ENCODE measurements at places on chromosomes 12 and 14. TPM values are rescaled to one million over a fixed set of nuclear protein-coding genes. Genes with fewer than 3 reads are reported as not detected.

The SPX gene
- total RNA-seq: 2.8 TPM

DNA sequence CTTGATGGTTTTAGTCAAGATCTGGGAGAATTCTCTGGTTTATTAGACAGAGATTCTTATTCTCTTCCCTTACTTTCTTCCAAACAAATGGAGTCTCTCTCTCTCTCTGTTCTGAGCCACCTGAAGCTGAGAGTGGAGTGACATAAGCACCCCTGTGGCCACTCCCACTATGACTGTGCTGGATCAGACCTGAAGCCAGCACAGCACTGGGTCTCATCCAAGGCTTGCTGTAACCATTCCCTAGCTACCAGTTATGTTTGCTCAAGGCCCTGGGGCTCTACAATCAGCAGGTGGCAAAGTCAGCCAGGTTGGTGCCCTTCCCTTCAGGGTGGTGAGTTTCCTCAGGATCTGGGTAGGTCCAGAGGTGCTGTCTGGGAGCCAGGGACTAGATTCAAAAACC is 568.5 kb downstream of the AACS start:
- H3K27me3 ChIP-seq: no peaks in the 10 kb centered on the region
- DNase-seq: no peak
- no peaks in the 10 kb centered on the region for H3K36me3 ChIP-seq

DNA sequence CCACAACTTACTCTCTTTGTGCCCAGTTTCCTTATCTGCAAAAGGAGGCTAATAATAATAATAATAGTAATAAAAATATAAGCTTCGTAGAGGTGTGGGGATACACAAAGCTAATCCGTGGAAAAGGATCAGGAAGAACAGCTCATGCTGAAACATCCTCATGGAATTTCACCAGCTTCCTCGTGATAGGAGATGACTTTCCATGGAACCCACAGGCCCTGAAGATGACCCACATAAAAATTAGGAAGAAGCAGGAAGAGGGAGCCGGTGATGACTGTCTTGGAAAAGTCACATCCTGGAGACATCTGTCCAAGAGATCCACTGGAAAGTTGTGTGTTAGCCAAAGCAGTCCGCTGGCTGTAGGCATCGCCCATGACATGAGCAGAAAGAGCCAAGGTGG is 31.9 kb upstream of the FZD10 start:
- no peak overlapping the region for H3K4me3 ChIP-seq
- DNase-seq: no peak
- no peaks in the 10 kb centered on the region for H3K27me3 ChIP-seq
- no peaks in the 10 kb centered on the region for H3K4me1 ChIP-seq
- no peaks in the 10 kb centered on the region for H3K36me3 ChIP-seq

The GARIN6 gene
- total RNA-seq: not detected

DNA sequence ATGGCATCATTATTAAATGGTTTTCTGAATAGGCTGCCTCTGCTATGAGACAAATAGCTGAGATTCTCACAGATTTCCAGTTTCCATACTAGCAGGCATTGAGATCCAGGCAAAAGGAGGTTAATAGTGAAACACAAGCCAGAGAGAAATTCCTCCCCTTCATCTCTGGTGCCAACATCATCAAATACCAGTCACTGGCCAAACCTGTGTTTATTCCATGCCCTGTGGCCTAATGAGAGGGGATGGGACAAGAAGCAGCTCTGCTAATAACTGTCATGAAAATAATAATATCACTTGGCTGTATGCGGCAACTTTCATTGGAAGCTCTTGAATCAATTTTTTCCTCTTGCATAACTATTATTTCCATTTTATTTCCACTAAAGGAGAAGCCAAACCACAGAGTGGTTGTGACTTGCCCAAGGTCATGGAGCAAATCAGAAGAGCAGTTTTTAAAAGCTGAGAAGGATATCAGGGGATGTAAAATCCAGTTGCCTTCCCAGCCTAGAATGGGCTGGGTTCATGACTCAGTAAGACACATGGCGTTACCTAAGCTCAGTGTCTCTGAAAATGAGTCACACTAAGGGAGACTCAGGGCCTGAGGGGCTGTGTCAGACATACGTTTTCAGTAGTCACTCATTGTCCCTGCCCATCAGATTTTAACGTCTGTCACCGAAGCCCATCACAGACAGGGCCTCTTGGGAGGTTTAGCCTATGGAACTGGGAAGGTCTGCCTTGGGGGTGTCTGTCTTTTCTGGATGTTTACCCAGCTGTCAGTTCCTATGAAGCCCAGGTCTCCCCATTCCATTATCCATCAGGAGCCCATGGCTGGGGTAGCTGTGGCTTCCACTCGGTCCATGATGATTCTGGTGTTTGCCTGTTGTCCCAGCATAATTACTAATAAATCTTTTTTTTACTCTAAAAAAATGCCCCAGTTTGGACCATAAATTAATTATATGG is 208.8 kb upstream of the EEA1 start:
- no peak overlapping the region for H3K4me3 ChIP-seq
- no peak overlapping the region for H3K27ac ChIP-seq
- no peaks in the 10 kb centered on the region for H3K27me3 ChIP-seq
- peak; percentile 10 for DNase-seq
- H3K36me3 ChIP-seq: no peaks in the 10 kb centered on the region
- peaks cover 47% of the 10 kb centered on the region for H3K4me1 ChIP-seq

DNA sequence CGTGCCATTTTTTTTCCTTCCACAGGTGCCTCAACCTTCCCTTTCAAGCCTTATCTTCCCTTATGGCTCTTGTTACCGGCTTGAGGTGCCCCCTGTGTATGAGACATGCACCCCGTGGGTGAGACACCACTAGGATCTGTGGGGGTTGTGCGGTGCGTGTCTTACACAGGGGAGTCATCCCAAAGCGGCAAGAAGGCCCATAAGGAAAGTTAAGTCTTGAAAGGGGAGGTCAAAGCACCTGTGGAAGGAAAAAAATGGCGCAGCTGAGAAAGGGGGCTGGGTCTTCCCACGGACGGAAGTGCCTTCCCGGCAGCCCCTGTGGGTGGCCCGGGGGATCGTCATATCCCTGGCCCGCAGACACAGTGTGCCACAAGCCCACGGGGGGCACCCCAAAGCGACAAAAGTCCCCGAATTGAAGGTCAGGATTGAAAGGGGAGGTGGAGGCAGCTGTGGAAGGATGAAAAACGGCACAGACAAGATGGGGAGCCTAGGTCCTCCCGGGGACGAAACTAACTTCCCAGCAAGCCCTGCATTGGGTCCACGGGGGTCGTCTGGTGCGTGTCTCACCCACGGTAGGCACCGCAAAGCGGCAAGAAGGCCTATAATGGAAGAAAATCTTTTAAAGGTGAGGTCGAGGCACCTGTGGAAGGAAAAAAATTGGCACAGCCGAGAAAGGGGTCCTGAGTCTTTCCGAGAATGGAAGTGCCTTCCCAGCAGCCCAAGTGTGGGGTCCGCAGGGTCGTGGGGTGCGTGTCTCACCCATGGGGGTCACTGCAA is 273.3 kb downstream of the ALG10 start:
- H3K36me3 ChIP-seq: peaks cover 55% of the 10 kb centered on the region
- no peak overlapping the region for H3K27ac ChIP-seq
- no peaks in the 10 kb centered on the region for H3K4me1 ChIP-seq
- no peak for DNase-seq
- no peaks in the 10 kb centered on the region for H3K27me3 ChIP-seq
- H3K4me3 ChIP-seq: no peak overlapping the region

The ART4 gene
- not detected for total RNA-seq

GRCh38 chr12:47705229-47705565 is 633 bp downstream of the RPAP3 start:
- no peaks in the 10 kb centered on the region for H3K27me3 ChIP-seq
- H3K4me1 ChIP-seq: peaks cover 62% of the 10 kb centered on the region
- peak overlapping the region; percentile 25 for H3K27ac ChIP-seq
- no peak for DNase-seq
- H3K4me3 ChIP-seq: peak overlapping the region; percentile 91
- peaks cover 26% of the 10 kb centered on the region for H3K36me3 ChIP-seq

- peak; percentile 52 for DNase-seq
- H3K27ac ChIP-seq: no peak overlapping the region
- H3K27me3 ChIP-seq: no peaks in the 10 kb centered on the region
- no peak overlapping the region for H3K4me3 ChIP-seq
- peaks cover 11% of the 10 kb centered on the region for H3K36me3 ChIP-seq
- no peaks in the 10 kb centered on the region for H3K4me1 ChIP-seq
These were observed 28.6 kb downstream of the SUDS3 start for GRCh38 chr12:118404876-118405521.

The GNB3 gene
- total RNA-seq: 0.95 TPM

The SELPLG gene
- total RNA-seq: 49.6 TPM

DNA sequence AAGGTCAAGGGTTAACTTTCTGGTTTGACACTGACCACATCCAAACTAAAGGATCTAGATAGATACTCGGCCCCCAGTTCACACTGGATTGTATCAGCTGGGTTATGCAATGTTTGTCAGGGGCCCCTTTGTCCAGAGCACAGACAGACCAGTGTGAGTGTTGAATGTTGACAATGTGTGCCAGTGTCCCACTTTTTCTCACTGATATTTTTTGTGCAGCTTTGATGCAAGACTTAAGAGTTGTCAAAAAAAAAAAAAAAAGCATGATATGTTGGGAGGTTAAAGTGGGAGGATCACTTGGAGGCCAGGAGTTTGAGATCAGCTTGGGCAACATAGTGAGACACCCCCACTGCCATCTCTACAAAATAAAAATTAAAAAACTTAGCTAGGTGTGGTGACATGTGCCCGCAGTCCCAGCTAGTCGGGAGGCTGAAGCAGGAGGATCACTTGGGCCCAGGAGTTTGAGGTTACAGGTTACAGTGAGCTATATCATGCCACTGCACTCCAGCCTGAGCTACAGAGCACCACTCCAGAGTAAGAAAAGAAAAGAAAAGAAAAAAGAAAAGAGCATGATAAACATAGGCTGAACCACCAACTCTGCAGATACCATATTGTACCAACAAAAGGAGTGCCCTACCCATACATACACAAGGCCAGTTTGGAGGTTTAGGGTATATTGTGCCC is 97.5 kb downstream of the LGR5 start:
- H3K27ac ChIP-seq: no peak overlapping the region
- no peaks in the 10 kb centered on the region for H3K4me1 ChIP-seq
- H3K36me3 ChIP-seq: no peaks in the 10 kb centered on the region
- DNase-seq: no peak
- H3K27me3 ChIP-seq: no peaks in the 10 kb centered on the region
- no peak overlapping the region for H3K4me3 ChIP-seq

GRCh38 chr14:23605931-23606585 is 27.5 kb upstream of the JPH4 start:
- no peaks in the 10 kb centered on the region for H3K27me3 ChIP-seq
- peaks cover 47% of the 10 kb centered on the region for H3K4me1 ChIP-seq
- peaks cover 5% of the 10 kb centered on the region for H3K36me3 ChIP-seq
- DNase-seq: peak; percentile 53
- peak overlapping the region; percentile 62 for H3K27ac ChIP-seq
- peak overlapping the region; percentile 35 for H3K4me3 ChIP-seq

- H3K36me3 ChIP-seq: no peaks in the 10 kb centered on the region
- no peak overlapping the region for H3K4me3 ChIP-seq
- no peaks in the 10 kb centered on the region for H3K27me3 ChIP-seq
- no peak for DNase-seq
- no peak overlapping the region for H3K27ac ChIP-seq
- no peaks in the 10 kb centered on the region for H3K4me1 ChIP-seq
These were observed 1170.7 kb downstream of the FSCB start for GRCh38 chr14:43336351-43336750.

GRCh38 chr12:89756585-89757398 is 48.2 kb upstream of the ATP2B1 start:
- H3K27ac ChIP-seq: peak overlapping the region; percentile 99
- H3K36me3 ChIP-seq: peaks cover 2% of the 10 kb centered on the region
- peak overlapping the region; percentile 58 for H3K4me3 ChIP-seq

The IL26 gene
- total RNA-seq: 1.6 TPM

The SERPINA10 gene
- total RNA-seq: not detected

DNA sequence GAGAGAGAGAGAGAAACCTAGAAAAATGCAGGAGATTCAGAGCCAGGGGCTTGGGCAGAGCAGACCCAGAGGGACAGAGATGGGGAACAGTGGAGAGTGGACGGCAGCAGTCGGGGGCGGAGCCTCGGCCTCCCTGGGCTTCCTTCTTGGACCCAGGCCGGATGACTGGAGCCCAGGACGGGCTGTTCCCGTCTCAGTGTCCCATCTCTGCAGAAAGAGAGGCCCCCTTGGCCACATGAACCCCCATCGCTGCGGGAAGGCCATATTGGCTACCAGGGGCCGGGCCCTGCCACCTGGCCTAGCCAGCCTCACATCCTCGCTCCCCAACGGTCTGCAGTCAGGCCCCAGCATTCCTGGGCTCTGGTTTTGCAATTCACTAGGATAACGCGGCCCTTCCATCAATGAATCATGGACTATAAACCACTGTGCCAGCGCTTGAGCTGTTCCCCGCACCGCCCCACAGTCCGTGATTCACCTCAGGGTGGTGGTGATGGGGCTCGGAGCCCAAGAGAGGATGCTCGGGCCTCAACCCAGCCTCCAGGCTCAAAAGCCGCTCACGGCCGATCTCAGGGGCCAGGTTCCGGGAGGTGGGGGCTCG is 116.5 kb downstream of the RFLNA start:
- H3K27me3 ChIP-seq: no peaks in the 10 kb centered on the region
- DNase-seq: no peak
- no peak overlapping the region for H3K4me3 ChIP-seq
- H3K27ac ChIP-seq: peak overlapping the region; percentile 1
- no peaks in the 10 kb centered on the region for H3K4me1 ChIP-seq

DNA sequence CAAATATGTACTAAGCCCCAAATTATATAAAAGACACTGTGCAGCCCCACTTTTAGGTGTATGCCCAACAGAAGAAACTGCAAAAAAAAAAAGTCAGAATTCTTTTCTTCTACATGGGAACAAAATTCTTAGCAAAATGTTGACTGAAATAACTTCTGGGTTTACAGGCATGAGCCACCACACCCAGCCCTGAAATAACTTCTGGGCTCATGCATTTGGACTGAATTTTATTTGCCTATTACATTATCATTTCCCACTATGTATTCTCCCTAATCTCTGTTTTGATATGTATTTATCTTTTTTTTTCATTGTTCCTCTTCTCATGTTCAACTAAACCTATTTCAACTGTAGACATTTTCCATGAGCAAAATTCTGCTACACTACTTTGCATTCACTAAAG is 169.2 kb downstream of the GRIN2B start:
- H3K27me3 ChIP-seq: no peaks in the 10 kb centered on the region
- no peak overlapping the region for H3K27ac ChIP-seq
- no peaks in the 10 kb centered on the region for H3K36me3 ChIP-seq
- no peak overlapping the region for H3K4me3 ChIP-seq

DNA sequence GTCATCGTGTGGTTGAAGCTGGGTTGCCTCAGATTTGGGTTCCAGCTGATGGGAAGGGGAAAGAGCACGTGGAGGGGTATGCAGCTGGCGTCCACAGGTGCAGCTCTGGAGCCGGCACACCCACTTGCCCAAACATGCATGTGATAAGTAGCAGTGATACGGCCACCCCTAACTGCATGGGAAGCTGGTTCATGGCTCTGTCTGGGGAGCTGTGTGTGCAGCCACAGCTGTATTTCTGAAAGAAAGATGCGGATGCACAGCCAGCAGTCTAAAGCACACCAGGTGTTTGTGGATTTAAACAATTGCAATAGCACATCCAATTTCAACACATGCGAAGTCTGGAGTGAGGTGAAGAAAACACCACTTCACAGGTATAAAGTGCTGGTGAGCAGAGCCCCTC is 181.4 kb downstream of the EFCAB11 start:
- peaks cover 32% of the 10 kb centered on the region for H3K4me1 ChIP-seq
- H3K36me3 ChIP-seq: no peaks in the 10 kb centered on the region
- no peak overlapping the region for H3K27ac ChIP-seq
- H3K27me3 ChIP-seq: peaks cover 18% of the 10 kb centered on the region
- H3K4me3 ChIP-seq: peak overlapping the region; percentile 77

All from activated T-cell treated with anti-CD3 and anti-CD28 coated beads, Interleukin-2, amount 50 U/mL, for 72 hours (primary cell).